ENCODE measurements at places on chromosomes 7 and 10.

GRCh38 chr7:97307521-97308108, 190.1 kb downstream of the SDHAF3 start:
- no peak for DNase-seq

- no peak for DNase-seq
These were observed 295.9 kb downstream of the GATA3 start for GRCh38 chr10:8350250-8350967.

- no peak for DNase-seq
These were observed 588.0 kb downstream of the CALN1 start for GRCh38 chr7:71824006-71824760.

DNA sequence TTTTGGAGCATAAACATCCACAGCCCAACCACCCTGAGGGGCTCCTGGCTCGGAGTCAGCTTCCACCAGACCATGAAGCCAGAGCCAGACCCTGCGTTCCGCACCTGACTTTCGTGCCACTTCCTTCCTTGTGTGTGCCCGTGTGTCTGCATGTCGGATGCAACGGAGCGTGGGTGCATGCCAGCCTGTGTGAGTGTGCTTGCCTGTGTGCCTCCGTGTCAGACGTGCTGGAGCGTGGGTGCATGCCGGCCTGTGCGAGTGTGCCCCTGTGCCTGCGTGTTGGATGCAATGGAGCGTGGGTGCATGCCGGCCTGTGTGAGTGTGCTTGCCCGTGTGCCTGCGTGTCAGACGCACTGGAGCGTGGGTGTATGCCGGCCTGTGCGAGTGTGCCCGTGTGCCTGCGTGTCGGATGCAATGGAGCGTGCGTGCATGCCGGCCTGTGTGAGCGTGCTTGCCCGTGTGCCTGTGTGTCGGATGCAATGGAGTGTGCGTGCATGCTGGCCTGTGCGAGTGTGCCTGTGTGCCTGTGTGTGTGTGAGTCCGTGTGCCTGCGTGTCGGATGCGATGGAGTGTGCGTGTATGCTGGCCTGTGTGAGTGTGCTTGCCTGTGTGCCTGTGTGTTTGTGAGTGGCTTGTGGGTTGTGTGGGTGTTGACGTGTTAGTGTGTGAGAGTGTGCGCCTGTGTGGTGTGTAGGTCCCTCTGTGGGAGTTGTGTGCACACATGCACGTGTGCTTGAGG, 28.1 kb upstream of the KNDC1 start:
- DNase-seq: no peak

DNA sequence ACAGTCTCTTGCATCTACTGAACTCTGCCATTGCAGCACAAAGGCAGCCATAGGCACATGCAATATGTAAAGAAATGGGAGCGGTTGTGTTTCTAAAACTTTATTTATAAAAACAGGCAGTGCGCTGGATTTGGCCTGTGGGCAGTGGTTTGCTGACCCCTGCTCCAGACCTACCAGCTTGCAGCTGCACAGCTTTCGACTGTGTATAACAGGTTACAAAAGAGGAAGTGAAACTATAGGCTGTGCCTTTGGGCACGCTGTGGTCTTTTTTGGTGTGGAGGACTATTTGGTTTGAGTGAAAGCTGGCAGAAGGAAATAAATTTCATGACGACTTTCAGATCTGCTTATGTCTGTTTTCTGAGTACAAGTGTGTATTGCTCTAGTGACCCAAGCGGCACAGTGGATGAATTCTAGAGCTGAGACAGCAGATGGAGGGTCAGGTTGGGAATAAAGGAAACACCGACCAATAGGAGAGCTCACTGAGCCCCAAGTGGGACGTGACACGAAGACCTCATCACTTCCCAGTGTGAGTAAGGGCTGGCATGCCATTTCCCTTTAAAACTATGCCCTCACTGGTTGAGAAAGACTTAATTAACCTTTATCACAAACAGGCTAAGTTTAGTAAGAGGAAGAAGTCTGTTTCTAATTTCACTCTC, 152.7 kb downstream of the ANK3 start:
- DNase-seq: peak; percentile 62

DNA sequence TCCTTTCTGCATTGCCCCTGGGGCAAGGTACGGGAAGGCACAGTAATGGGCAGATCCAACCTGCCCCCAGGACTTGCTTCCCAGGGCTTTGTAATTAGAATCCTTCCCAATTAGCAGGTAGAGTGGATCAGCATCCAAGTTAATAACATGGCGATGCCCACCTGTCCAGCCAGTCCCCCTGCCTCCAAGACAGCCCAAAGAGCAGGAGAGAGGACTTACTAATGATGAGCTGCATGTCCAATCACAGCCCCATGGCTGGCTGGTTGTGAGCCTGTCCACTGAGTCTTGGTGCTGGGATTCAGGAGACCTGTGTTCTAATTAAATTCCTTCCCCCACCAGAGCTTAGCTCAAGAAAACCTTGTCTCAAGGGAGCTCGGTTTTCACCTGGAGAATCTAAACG, 49.0 kb downstream of the RPS24 start:
- DNase-seq: no peak

DNA sequence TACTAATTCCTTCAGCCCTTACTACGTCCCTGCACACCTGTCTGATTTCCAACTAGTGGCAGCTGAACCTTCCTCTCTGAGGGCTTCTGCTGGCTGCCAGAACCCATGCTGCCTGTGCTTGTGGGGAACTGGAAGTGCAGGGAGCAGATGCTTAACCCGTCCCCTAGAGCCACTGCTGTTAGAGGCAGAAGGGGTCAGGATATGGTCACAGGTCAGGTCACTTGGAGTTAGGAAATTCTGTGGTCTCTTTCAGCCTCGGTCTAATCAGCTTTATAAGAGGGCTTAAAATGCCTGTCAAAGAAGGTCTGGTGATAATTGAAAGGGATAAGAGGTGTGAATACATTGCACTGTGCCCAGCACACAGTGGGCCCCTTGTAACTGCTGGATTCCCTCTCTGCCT, 82.0 kb downstream of the PLPP4 start:
- DNase-seq: no peak

- DNase-seq: no peak
These were observed 312.0 kb upstream of the TPK1 start for GRCh38 chr7:145147865-145148264.

GRCh38 chr10:86136934-86137333, 229.7 kb downstream of the GRID1 start:
- no peak for DNase-seq

DNA sequence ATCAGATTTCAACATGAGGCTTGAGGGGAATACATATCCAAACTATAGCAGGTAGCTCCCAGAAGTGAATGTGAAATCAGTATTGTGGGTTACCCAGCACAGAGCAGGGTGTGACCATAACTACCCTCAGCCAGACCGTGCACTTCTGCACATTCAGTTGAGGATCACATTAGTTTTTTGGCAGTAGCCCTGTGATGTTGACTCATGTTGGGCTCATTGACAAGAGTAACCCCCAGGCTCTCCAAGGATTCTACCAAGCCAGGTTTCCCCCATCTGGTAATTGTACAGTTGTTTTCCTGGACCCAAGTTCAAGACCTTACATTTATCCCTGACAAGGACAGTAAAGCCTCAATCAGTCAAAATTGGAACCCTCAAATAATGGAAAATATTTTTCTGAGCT, 11.7 kb upstream of the CPA4 start:
- no peak for DNase-seq

GRCh38 chr7:154610903-154611302, 392.0 kb downstream of the PAXIP1 start:
- DNase-seq: no peak

GRCh38 chr10:102714621-102715455, at the start of gene SFXN2:
Gene SFXN2, plus strand, starts transcription at chr10:102714636. Its CDS starts 12,001 bp downstream, at chr10:102726637.
- peak; percentile 42 for DNase-seq

GRCh38 chr10:71223347-71224058, 11.1 kb downstream of the UNC5B start:
- DNase-seq: no peak

DNA sequence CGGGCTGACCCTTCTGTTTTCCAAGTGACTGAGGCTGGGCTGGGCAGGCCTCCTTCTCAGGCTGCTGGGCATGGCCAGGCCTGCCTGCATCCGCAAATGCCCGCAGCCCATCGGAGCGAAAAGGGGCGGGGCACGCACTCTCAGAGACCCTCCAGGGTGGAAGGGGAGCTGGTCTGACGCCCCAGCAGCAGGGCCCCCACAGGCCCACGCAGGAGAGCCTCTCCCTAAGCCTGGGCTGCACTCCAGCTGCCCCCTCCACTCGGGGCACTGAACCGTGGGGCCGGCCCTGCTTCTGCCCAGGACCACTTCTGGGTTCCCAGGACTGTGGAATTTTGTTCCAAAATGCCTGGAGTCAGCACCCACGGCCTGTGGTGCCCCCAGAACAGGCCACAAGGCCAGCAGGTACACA, 9.3 kb downstream of the ADAP1 start:
- DNase-seq: no peak

Measured in GM13977 (cell line).